ENCODE measurements at places on chromosomes 5 and 9.

DNA sequence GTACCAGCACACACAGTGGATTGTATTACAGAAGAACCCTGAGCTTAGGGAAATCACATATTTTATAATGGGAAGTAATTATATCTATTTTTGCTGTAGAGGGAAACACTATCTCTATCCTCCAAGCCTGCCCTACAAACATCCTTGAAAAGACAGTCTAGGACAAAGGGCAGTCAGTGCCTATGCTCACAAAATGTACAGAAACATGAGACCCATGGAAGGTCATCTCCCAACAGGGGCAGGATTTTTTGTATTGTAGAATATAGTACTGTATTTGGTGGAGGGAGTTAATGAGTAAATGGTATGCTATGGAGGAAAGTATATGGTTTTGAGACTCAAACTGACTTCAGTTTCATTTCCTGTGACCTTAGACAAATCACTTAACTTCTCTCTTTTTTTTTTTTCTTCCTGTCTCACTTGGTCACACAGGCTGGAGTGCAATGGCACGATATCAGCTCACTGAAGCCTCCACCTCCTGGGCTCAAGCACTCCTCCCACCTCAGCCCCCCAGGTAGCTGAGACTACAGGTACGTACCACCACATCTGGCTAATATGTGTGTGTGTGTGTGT lies 5.8 kb upstream of the RAB14 start:
- DNase-seq, result no peak

- no peak for DNase-seq
Observed at GRCh38 chr5:85670417-85670816, 947.3 kb upstream of the COX7C start.

GRCh38 chr5:133698646-133699526 lies 86.5 kb upstream of the FSTL4 start:
- no peak for DNase-seq

GRCh38 chr5:59390074-59390659 lies 503.4 kb downstream of the PDE4D start:
- peak; percentile 32 for DNase-seq

- DNase-seq, result no peak
Observed at GRCh38 chr9:34513567-34514214, 9.1 kb downstream of the ENHO start.

GRCh38 chr9:32580631-32581300 lies 7.8 kb upstream of the NDUFB6 start:
- DNase-seq, result no peak

- DNase-seq, result no peak
Observed at GRCh38 chr5:75235711-75236110, 967 bp downstream of the ANKRD31 start.

- DNase-seq, result no peak
Observed at GRCh38 chr5:107869438-107870115, 198.8 kb upstream of the EFNA5 start.

DNA sequence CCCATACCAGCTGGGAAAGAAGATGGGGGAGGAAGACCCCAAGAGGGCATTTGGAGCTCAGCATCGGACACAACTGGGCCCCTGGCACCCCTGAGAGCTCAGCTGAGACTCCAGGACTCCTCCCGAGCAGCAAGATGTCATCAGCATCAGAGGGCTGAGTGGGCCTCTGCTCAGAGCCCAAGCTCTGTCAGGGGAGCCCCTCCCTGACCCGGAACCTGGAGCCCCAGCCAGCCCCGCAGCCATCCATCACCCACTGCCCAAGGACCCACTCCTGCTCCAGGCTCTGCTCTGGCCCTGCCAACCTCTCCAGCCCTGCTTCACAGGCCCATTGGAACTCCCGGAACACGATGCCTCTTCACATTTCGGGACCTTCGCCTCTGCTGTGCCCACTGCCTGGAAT lies 9.8 kb downstream of the NR5A1 start:
- DNase-seq, result no peak

GRCh38 chr5:68087866-68088265 lies 127.7 kb upstream of the PIK3R1 start:
- no peak for DNase-seq

GRCh38 chr5:16886793-16887345 lies 49.2 kb downstream of the MYO10 start:
- DNase-seq, result no peak

GRCh38 chr5:151094852-151095245 lies 14.0 kb upstream of the TNIP1 start:
- DNase-seq, result no peak

GRCh38 chr9:92299116-92299515 lies 5.6 kb upstream of the IARS1 start:
- no peak for DNase-seq

DNA sequence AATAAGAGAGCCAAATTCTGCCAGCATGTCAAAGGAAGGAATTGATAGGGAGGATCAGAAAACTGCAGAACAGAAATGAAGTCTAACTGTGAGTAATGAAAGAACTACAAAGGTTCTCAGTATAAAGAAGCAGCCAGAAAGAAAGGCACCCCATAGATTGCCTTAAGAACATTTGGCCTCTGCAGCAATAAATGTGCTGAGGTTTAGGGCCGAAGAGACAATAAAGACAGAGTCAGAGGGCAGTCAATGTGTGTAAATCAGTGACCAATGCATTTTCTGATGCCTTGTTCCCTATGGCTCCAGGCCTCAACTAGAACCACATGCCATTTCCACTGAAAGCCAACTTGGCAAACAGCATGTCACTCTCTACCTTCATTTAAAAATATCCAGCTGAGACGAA lies 281.0 kb downstream of the HINT1 start:
- DNase-seq, result peak; percentile 24

- no peak for DNase-seq
Observed at GRCh38 chr9:69905286-69905685, 84.7 kb downstream of the CFAP95 start.

DNA sequence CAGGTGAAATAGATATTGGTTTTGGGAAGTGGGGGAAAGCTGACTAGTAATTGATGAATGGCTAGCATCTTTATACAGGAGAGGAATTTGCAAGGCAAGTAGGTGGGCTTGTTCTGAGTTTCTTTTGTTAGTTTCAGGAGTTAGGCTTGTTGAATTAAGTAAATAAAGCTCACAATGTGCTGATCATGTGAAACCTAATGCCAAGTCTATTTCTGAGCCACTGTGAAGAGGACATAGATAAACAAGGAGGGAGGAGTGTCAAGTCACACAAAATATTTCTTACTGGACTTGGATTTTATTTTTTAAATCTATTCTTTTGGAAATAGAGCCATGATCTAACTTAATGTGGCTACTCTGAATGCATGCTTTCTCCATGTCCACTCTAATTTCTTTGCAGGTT lies 19.9 kb downstream of the GDA start:
- DNase-seq, result no peak

GRCh38 chr5:149170299-149170698 lies 29.0 kb downstream of the ABLIM3 start:
- DNase-seq, result no peak

DNA sequence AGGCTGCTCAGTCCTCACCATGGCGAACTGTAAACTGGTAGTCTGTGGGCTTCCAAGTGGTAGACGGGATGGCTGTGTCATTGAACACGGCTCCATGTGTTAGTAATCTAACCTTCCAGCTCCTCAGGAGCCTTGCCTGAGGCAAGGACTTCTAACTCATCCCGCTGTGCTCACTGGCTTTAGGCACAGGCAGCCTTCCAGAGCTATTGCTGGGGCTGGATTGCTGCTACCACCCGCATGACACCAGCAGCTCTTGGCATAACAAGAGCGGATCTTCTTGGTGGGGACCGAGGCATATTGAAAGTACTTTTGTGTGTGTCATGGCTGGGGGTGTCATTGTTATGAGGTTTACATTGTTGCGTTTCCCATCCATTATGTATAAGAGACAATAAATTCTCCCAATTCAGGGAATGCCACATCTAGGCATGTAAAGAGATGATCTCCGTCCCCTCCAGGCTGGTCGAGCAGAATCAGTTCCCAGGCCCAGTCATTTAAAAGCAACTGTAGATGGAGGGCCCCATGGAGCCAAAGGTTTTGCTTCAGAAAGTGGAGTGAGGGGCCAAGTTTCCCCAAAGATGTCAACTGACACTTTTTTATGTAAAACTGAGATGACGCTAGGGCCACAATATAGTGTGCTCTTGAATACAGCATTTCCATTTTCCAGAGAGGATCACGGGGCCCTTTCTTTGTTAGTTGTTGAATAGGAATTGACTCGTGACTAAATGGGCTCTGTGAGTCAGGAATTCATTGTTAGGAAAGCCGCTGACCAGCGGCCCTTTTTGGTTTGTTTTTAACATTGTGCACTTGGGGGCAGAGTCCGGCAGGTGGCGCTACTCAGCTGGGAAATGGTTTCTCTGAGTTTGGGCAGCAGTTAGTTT lies 759.5 kb downstream of the TAF11L14 start:
- DNase-seq, result peak; percentile 85

- no peak for DNase-seq
Observed at GRCh38 chr9:122032346-122032745, 60.8 kb downstream of the TTLL11 start.

All from neuronal stem cell (in vitro differentiated cells).